ENCODE measurements at places on chromosomes 6 and 20. TPM values are rescaled to one million over a fixed set of nuclear protein-coding genes. Genes with fewer than 3 reads are reported as not detected.

The TBX18 gene
- total RNA-seq: 19.0 TPM

The IL17F gene
- not detected for total RNA-seq

The FNDC1 gene
- 0.21 TPM for total RNA-seq

The FRK gene
- total RNA-seq: 1.8 TPM

The VSTM2L gene
- total RNA-seq: 7.1 TPM

The ENPP1 gene
- 2.3 TPM for total RNA-seq

Data from A549 treated with DMSO at 1 μM for 4 hours (cell line).